Cardiac septum (tissue), 1 donor: ENCODE measurements at places on chromosomes 3 and 15.
A peak's percentile ranks its signal among the peaks of the same experiment; 100 is the strongest.

- DNase-seq = no peak
Observed at GRCh38 chr3:120285508-120285841, 453 bp upstream of the GPR156 start.

DNA sequence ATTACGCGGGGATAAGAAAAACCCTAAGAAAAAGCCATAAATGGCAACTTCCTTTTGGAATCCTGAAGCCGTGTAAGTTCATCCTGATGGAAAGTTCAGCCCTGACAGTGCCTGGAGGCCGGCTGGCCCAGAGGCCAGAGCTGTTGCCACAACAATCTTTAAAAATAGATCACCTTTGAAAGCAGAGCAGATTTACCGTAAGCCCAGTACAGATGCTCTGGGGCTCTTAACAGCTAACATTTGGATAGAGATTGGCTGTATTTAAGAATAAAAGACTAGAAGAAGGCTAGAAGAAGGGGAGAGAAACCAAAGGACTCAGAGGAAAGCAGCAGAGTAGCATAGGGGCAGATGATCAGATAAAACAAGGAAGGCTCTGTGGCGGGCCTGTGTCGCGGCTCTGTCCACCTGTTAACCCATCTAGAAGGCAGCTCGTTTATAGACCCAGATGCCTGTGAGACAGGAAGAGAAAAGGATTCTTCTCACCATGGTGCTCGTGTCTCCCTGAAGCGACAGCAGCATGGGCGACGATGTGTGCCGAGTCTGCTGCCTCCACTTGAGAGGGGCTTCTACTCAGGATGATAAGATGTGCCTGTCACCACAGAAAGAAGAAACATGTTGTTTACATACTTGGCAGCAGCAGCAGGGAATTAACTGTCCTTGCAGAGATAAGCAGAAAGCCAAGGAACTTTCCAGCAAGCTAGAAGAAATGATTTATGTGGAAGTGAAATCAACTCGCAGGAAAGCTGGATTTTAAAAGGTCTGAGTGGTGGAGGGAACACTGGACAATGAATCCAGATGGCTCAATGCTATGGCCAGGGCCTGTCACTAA is 69.9 kb downstream of the SYNM start:
- DNase-seq = no peak

GRCh38 chr3:82002491-82002890 is 241.0 kb upstream of the GBE1 start:
- DNase-seq = no peak

DNA sequence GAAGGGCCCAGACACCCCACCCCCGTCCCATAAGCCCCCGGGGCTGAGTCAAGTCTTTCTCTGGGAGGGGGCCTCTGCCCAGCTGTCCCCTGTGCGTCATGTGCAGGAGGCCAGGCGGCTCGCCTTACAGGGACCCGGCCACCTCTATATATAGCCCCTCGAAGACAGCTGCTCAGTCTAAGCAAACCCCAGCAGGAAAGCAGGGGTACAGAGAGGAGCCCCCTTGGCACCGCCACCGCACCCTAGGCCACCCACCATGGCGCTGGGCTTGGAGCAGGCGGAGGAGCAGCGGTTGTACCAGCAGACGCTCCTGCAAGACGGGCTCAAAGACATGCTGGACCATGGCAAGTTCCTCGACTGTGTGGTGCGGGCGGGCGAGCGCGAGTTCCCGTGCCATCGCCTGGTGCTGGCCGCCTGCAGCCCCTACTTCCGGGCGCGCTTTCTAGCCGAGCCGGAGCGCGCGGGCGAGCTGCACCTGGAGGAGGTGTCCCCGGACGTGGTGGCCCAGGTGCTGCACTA is at the start of gene KLHL40:
Gene KLHL40, plus strand, starts transcription at position 175 of the 519 bp plus-strand sequence. Its CDS starts 82 bp downstream, at position 257.
- DNase-seq = peak; percentile 60

DNA sequence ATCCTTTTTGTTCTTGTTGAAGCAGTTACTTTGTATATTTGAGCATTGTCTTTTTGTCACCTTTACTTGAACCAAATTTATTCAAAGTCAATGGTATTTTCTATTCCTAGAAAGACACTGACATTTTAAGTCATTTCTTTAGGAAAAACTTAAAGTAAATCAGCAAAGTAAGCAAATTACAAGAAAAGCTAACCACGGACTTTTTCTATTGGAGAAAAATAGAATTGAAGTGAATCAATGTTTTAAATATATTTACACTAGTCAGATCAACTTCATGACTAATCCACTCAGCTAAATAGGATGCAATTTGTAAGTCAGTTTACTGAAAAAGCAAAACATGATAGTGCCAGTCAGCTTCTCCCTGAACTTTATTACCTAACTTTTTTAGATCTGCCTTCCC is 733.8 kb upstream of the ALCAM start:
- no peak for DNase-seq
